ENCODE measurements at places on chromosomes 2 and 18.

DNA sequence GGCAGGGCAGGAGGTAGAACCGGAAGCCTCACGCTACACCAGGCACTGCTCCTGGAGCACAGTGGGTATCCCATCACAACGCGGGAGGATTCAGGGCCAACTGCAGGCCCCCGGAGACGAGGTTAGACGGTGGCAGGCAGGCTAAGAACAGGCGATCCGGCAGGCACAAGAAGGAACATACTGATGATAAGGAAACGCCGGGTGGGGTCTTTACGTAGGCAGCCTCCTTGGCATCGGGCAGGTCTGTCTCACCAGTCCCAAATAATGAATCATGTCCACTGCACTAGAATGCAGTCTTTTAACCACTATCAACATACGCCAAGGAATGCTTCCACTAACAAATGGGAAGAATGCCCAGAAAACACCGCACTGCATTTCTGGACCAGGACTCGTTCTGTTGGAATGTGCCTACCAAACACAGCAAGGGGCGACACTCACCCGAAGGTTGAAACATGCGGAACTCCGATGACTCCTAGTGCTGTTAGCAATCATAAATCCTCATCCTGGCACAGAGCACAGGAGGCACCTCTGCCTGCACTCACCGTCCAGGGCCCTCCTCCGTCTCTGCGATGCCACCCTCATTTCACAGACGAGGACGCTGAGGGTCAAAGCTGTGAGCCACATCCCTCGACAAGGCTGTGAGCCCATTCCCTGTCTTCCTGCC lies 35.2 kb downstream of the ZNF516 start:
- DNase-seq: no peak

GRCh38 chr2:137872577-137872976 lies 91.7 kb upstream of the HNMT start:
- DNase-seq: no peak

DNA sequence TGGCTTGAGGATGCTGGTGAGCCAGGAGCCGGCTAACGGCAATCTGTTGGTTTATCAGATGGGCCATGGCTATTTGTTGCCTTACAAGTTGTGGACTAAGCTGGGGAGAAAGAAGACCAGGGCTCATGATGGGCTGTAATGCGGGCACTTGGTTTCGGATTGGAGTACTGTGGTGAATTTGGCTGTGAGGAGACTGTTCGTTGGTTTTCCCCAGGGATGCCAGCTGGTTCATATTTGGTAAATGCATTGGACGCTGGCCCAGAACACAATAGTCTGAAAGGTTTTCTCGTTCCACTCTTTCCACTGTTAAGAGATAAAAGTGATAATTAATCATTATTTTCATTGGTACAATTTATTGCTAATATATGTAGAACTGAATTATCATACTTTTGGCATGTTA lies 108.9 kb downstream of the SATB2 start:
- no peak for DNase-seq

- no peak for DNase-seq
Measured at GRCh38 chr2:169143998-169144397, 74.6 kb downstream of the DHRS9 start.

GRCh38 chr18:21739604-21740537 lies 721 bp upstream of the MIB1 start:
- no peak for DNase-seq

DNA sequence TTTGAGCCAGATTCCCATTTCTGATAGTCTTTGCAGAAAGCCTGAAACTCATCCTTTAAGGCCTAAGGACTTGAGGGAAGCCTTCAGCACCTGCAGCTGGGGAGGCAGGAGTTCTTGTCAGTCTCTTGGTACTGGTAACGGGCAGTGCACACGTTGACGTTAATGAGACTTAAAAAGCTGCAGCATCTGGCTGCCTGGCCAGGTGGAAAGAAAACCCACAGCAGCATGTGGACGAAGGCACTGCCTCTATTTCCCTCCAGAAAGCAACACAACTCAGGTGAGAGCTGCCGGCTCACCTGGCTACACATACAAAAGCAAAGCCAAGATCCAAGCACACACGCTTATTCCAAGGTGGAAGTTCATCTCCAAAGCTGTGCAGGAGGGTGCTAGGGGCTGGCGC lies 178.8 kb downstream of the ANAPC1 start:
- DNase-seq: no peak

DNA sequence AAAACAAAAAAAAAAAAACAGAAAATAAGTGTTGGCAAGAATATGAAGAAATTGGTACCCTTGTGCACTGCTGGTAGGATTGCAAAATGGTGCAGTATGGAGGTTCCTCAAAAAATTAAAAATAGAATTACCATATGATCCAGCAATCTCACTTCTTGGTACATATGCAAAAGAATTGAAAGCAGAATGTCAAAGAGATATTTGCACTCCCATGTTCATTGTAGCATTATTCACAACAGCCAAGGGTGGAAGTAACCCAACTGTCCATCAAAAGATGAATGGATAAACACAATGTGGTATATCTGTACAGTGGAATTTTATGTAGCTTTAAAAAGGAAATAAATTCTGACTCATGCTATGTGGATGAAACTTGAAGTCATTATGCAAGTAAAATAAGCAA lies 72.8 kb upstream of the POU3F3 start:
- DNase-seq: no peak

- DNase-seq: no peak
Measured at GRCh38 chr2:84427235-84428138, 31.6 kb downstream of the SUCLG1 start.

DNA sequence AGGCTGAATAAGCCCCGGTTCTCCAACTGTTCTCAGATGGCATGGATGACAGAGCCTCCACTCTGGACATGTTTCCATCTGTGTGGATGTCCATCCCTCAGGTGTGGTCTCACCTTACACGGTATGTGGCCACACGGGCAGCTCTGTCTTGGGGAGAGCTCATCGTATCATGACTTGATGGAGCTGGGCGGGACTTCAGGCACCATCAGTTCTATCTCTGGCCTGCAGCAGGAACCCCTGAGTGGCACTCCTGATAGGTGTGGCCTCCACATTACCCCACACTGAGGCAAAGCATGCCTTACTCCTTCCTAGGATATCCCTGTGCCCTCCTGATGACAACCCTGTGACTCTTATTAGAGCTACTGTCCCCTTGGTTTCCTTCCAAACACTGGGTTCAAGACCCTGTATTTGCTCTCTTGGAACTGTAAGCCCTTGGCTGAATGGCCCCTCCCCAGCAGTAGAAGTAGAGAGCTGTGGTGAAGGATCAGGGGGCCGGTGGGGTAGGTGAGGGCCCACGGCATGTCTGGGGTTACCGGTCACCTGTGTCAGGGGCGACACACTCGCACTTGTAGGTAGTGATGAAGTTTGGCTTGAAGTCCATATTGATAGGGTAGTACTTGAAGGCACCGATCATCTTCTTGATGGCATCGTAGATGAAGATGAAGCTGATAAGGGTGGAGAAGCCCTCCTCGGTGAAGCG lies 48.2 kb downstream of the MTHFD2 start:
- DNase-seq: no peak

GRCh38 chr2:29780906-29781305 lies 140.5 kb downstream of the ALK start:
- no peak for DNase-seq

- no peak for DNase-seq
Measured at GRCh38 chr2:95330794-95331338, 33.7 kb downstream of the KCNIP3 start.

GRCh38 chr2:231692847-231693246 lies 15.5 kb upstream of the PTMA start:
- no peak for DNase-seq

- DNase-seq: no peak
Measured at GRCh38 chr2:218827701-218828476, 3.7 kb downstream of the PRKAG3 start.
